Bronchial smooth muscle cell (primary cell): ENCODE measurements at places on chromosomes 16 and 17. TPM values are rescaled to one million over a fixed set of nuclear protein-coding genes. Genes with fewer than 3 reads are reported as not detected.

Gene PTRH2
- 20.9 and 23.6 TPM in 2 replicates for total RNA-seq

Gene CCDC144A
- total RNA-seq, result 1.7 and 7.9 TPM in 2 replicates

Gene PRKCB
- not detected in 2 replicates for total RNA-seq

Gene QRICH2
- 3.0 and 5.5 TPM in 2 replicates for total RNA-seq

Gene C17orf67
- total RNA-seq, result 0.32 and 0.60 TPM in 2 replicates

Gene DDX52
- 13.4 and 14.4 TPM in 2 replicates for total RNA-seq

Gene SOX8
- 0.16 and 0.17 TPM in 2 replicates for total RNA-seq

Gene WNK4
- total RNA-seq, result 0.09 and 0.32 TPM in 2 replicates

Gene HEXIM1
- 5.5 and 8.7 TPM in 2 replicates for total RNA-seq

Gene CDH1
- total RNA-seq, result 0.16 and 0.52 TPM in 2 replicates

Gene HOXB2
- 2.3 and 8.4 TPM in 2 replicates for total RNA-seq

Gene VASN
- 57.5 and 98.9 TPM in 2 replicates for total RNA-seq

Gene CD300H
- not detected in 2 replicates for total RNA-seq

Gene ST6GALNAC2
- 1.0 and 1.4 TPM in 2 replicates for total RNA-seq

Gene SPEM1
- total RNA-seq, result 0.16 TPM in 1 of 2 replicates, not detected in the other

Gene ABR
- total RNA-seq, result 38.6 and 47.8 TPM in 2 replicates

Gene NPB
- 0.26 and 0.63 TPM in 2 replicates for total RNA-seq

Gene SLFN13
- total RNA-seq, result 1.3 and 2.1 TPM in 2 replicates

Gene MYO15A
- 1.7 and 2.7 TPM in 2 replicates for total RNA-seq
